ENCODE measurements at places on chromosomes 1 and 21.
A peak's percentile ranks its signal among the peaks of the same experiment; 100 is the strongest.

DNA sequence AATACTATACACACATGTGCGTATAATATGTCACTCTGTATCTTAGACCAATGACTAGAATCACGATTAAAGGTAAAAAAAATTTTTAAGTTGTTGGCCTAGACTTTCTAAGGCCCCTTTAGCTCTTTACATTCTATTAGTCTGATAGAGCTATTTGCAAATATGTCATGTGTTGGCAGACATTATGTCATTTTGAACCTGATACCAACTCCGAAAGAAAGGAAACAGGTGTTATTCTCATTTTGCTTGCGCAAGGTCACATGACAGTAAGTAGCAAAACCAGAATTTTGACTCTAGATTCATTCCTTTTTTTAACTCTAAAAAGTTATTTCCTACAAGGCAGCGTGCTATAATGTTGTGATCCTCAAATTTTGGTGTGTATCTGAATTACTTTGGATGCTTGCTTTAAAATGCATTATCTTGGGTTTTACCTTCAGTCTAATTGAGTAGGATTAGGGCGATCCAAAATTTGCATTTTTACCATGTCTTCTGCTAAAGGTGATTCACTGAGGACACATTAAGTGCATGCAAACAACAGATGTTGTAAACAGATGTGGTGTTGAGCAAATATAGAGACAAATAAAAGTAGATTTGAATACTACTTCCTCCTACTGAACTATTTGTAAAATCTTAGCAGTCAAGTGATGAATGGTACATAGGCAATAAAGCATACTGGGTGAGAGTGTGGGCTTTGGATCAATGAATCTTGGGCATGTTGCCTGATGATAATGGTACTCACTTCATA is 63.5 kb upstream of the KIAA1614 start:
- DNase-seq, result no peak

DNA sequence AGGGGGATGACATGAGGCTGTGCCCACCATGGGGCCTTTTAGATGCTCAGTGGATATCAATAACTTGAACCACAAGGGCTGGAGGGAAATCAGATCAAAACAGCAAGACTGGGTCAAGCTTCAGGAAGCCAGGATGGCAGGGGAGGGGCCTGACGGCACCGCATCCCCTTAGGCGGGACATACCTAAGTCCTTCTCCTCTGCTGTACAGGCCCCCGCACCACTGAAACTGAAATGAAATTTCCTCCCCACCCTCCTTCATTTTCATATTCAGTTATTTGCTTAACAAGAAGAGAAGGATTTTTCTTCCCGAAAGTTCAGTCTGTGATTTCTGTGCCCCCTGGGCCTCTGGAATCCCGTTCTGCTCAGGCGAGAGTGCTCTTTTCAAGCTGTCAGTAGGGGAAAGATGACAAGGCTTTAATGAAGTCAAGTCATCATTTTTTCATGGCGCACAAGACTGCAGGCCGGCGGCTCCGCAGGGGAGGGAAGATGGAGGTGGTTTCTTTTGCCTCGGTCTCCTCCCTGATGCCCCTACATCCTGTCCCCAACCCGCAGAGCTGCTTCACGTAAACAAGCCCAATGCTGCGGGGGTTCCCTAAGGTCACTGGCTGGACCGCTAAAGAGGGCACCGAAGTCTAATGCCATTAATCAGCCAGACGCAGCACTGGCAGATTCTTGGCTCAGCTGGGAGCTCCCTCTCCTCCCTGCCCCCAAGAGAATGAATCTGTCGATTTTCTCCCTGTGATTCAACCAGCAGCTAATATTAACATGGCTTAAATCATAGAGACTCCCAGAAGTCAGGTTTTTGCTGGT is 264.8 kb downstream of the C1orf94 start:
- no peak for DNase-seq

GRCh38 chr1:155277902-155278688 is 832 bp downstream of the HCN3 start:
- DNase-seq, result peak; percentile 51

GRCh38 chr1:172376431-172376830 is 44.1 kb upstream of the C1orf105 start:
- DNase-seq, result no peak

DNA sequence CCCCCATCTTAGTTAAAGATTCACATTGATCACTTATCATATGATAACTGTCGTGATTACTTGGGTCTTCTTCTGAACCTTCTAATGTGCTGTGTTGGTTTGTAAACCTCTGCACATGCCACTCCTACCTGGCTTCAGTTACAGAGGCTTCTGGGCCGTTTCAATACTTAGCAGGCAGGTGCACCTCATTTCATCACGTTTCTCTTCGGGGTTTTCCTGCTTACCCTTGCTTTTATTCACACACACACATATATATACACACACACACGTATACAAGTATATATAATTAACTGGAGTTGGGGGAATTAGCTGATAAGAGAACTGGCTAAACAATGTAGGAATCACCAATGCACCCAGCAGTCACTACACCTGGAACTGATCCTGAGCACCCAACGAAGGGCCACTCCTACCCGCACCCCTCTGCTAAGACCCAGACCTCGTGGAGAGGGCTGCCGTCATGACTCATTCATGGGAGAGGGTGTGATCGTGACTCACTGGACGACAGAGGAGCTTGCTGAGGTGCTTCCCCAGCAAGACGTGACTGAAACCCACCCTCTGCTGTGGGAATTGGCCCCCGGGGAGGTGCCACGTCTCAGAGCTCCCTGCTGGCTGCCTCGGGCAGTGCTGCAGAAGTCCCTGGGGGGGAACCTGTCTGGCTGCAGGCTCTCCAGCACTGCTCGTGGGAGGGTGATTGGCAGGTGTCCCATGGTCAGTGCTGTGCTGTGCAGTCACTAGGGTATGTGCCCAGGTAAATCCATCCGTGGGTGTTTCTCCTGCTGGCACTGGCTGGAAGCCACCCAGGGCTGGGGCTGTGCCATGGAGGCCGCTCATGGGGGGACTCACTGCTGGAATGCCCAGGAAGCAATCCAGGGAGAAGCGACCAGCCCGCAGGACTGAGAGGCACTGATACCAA is 166.6 kb downstream of the DYRK1A start:
- DNase-seq, result peak; percentile 11

- DNase-seq, result no peak
These were observed 138.8 kb downstream of the VPS13D start for GRCh38 chr1:12368646-12369045.

DNA sequence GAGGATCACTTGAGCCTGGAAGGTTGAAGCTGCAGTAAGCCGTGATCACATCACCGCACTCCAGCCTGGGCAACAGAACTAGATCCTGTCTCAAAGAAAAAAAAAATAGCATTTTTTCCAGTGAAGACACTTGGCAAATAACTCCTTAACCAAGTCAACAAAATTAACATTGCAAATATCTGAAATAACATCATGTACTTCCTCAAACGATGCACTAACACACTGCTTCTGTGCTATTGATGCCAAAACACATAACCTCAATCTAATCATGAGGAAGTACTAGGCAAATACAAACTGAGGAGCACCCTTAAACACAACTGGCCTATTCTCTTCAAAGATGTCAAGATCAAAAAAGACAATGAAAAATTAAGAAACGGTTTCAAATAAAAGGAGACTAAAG is 32.3 kb downstream of the PABPC4 start:
- no peak for DNase-seq

DNA sequence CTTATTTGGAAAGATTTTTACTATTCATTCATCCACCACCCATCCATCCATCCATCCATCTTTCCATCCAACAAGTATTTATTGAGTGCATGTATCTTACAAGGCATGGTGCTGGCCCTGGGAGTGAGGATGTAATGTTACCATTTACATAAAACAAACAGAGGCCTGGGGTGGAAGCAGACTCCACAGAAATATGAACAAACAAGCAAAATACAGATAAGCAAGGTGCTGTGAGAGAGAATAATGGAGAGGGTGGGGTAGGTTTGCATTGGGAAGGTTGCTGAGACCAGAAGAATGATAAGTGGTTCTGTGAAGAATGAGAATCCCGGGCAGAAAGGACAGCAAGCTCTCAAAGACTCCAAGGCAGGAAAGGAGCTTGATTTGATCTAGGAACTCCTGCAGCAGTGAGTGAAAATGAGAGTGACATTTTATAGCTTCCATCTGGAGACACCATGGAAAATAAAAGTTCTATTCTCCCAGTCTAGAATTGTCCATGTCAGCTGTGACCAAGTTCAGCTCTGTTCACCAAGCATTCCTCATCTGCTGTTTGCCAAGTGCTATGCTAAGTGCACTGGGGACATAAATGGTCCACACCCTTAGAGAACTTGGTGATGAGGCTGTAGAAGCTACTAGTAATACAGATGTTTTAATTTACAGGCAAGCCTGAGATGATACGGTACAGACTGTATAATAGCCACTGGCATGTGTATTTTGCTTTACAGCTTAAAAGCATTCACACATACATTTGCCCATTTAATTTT is 75.3 kb downstream of the PEX14 start:
- DNase-seq, result no peak

DNA sequence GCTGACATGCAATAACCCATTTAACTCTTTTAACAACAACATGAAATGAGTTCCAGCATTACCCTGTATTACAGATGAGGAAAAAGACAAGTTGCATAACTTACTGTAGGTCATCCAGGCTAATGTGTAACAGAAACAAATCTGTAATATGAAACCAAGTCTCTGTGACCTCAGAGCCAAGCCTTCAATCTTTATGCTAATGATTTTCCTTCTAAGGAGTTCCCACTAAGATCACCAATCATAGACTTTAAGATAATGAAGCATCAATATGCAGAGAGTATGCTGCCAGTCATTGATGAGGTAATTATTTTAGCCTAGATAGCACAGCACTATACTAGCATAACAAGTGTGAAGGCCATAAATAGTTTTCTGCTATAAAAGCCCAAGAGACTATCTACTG is 35.6 kb upstream of the RNPC3 start:
- DNase-seq, result no peak

DNA sequence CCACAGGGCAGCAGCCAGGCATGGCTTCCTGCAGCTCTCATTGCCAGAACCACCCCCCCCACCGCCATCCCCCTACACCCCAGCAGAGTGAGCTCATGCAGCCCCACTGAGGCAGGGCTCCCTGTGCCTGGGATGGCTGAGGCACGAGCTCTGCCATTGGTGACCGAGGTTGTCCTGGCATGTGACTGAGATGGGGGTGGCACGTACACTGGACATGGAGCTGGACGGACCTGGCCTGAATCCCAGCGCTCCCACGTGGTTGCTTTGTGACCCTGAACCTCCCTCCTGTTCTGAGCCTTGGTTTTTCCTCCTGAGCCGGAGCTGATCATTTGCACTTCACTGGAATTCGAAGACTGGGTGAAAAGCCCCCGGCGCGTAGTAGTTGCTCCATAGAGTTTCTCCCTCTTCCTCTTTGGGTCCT is 28.3 kb downstream of the ALPL start:
- DNase-seq, result no peak

DNA sequence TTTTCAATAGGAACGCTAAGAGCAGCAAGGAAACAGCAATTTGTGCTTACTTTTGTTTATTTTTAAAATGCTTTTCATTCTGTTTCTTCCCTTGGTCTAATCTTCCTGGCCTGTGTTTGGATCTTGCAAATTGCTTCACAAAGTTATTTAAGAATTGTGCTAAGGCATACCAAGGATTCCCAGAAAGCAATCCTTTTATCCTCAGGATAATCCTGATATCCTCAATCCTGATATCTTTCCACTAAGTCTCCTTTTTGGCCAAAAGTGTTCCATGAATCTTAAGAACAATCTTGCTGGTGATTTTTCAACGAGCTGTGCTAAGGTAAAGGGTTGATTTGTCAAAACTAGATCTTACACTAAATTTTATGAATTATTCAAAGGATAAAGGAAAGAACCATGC is 1577.9 kb downstream of the PLA2G4A start:
- DNase-seq, result no peak

GRCh38 chr1:20405893-20406604 is 80.0 kb downstream of the CAMK2N1 start:
- DNase-seq, result no peak

DNA sequence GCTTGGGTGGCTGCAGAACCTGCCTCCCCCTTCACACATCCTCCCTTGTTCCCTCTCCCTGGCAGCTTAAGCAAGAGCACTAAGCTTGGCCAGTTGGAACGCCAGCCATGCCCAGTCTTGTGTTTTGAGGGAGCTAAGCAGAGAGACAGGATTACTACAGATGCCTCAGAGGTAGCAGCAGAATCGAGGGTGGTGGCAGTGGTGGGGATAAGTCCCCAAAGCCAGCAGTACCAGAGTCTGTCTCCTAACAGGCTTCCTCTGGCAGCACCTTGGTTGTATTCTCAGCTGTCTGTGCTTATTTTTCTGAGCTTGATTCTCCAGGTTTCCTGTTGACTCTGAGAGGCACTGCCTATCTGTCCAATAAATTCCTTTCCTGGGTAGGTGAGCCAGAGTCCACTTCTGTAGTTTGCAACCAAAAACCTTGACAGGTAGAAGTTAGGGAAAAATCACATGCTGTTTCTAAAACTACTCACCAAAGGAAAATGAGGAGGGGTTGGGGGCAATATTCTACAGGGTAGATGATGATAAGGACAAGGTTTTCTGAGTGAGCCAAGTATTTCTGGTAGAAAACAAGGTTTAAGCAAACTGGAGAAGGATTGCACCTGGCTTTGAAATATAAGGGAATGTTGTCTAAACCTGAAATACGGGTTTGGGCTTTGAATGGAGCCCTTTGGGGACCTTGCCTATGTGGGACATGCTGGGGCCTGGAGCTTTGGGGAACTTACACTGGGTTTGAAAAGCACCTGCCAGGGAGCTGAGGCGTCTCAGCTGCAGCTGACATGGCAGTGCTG is 100.8 kb downstream of the PBX1 start:
- DNase-seq, result no peak

- DNase-seq, result no peak
These were observed 67.0 kb downstream of the OLIG1 start for GRCh38 chr21:33136847-33137502.

DNA sequence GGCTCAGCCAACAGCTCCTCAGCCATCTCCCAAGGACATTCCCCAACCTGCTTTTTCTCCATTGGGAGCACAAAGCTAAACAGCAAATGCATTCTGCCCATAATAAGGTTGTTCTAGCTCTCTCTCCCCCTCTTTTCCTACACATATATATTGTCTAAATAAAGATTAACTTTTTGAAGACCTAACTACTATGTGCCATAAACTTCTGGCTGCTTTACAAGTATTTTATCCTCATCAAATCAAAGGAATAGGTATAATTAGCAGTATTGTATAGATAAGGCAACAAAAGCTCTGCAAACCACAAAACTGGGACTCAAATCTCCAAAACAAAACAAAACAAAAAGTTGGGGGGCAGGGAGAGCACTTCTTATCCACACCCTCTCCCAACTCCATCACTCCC is 43.4 kb downstream of the TGFBR3 start:
- DNase-seq, result no peak

DNA sequence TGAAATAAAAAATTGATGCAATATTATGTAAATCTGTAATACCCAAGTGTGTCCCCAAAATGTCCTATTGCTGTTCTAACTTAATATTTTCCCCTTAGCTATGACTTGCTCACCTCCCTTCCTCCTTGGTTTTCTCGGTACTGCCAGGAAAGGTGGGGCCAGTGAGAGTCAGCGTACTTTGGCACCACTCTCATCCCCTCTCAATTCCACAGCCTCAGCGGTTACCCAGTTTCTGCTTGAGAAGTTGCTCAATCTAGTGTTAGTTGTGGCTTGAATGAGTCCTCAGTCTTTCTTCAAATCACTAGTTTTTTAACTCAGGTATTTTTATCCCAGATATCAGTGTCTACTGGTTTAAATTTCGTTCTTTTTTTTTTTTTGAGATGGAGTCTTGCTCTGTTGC is 32.3 kb downstream of the BCAS2 start:
- no peak for DNase-seq
